ENCODE measurements at places on chromosomes 6 and 20.

- DNase-seq, result peak; percentile 12
These were observed 81.0 kb downstream of the NDUFAF5 start for GRCh38 chr20:13865791-13866351.

DNA sequence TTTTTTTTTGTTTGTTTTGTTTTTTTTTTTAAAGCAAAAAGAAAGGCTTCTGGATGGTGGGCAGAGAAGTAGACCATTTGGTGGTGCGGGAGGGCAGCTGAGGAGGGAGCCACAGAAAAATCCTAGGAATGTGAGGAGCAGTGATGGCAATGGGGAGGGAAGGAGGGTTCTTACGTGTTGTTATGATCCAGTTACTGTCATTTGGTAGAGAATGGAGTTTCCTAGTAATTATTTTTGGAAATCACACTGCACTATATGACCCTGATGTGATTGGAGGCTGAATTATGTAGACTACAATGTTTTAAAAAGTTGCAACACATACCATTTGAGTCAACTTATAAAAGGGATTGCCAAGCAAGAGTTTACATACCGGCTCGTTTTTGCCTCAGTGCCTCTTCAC, 22.1 kb downstream of the ADGRF5 start:
- DNase-seq, result peak; percentile 10

DNA sequence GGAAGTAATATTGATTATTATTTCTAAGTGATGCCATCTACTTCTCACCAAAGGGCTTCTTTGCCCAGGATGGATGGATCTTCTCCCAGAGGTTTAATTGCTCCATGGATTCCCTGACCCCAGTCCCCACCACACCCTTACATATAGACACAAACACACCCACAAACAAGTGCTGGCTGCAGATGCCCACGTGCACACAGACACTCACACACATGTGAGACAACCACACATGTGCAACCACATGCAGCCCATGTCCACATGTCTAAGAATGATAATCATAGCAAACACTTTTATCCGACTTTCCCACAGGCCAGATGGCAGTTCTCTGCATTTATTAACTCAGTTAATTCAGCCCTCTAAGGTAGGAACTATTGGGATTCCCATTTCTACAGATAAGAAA, 44.2 kb downstream of the MAFB start:
- DNase-seq, result no peak

GRCh38 chr6:126524811-126525326, 185.0 kb downstream of the CENPW start:
- no peak for DNase-seq

- peak; percentile 21 for DNase-seq
These were observed 28.0 kb downstream of the RREB1 start for GRCh38 chr6:7135755-7136154.

DNA sequence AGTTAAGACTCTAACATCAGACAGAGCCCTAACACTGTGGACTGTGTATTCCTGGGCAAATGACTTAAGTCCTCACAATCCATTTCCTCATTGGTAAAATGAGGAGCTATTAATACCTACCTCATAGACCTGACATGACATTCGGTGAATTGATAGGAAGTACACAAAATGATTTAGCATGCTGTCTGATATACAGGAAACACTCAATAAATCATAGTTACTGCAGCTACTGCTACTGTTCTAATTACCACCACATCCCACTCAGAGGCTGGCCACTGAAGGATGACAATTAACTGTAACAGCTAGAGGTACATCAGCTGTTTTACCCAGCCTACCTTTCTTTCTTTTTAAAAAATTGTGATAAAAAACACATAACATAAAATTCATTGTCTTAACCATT, 87.7 kb downstream of the PLCG1 start:
- DNase-seq, result no peak

GRCh38 chr6:83985308-83985713, 48.3 kb upstream of the MRAP2 start:
- DNase-seq, result no peak

GRCh38 chr6:140897804-140898573, 1234.7 kb upstream of the GJE1 start:
- peak; percentile 56 for DNase-seq

DNA sequence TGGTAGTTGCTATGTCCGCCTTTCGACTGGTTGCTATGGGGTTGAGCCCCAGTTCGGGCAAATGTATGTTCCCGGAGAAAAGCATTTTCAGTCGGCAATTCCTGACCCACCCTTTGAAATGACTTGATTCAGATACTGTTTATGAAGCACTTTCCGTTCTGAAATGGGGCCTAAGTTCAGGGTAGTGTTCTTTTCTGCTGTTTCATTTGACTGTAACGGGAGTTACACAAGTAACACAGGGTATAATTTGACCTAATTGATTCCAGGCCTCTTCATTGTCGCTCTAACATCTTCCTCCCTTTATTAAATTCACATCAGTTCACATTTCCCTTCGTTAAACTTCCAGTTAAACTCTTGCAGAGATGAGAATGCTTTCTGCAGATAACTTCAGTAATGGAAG, 85.5 kb downstream of the BMP6 start:
- no peak for DNase-seq

- DNase-seq, result no peak
These were observed 2.1 kb downstream of the SLC17A4 start for GRCh38 chr6:25756382-25757363.

DNA sequence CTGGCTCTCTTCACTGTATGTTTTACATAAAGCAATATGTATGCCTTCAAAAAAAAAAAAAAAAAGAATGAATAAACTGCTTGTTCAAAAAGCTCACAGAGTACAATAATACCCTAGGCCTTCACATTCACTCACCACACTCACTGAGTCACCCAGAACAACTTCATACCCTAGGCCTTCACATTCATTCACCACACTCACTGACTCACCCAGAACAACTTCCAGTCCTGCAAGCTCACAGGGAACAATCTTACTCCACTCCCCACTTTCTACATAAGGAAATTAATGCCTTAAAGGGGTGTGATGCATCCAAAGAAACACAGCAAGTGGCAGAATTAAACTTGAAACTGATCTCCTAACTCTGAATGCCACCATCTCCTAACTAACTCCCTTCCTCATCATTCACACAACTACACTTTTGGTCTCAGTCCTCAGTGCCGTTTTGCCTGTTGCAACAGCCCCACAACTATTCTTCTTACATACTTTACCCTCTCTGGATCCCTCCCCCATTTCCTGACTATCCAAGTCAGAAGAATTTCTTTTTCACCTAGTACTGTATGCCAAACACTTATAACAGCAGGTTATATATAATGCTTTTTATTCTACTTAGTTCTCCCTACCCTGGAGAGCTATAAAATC, 34.2 kb downstream of the NHSL1 start:
- peak; percentile 99 for DNase-seq

- no peak for DNase-seq
These were observed 14.6 kb downstream of the SAYSD1 start for GRCh38 chr6:39100358-39100757.

DNA sequence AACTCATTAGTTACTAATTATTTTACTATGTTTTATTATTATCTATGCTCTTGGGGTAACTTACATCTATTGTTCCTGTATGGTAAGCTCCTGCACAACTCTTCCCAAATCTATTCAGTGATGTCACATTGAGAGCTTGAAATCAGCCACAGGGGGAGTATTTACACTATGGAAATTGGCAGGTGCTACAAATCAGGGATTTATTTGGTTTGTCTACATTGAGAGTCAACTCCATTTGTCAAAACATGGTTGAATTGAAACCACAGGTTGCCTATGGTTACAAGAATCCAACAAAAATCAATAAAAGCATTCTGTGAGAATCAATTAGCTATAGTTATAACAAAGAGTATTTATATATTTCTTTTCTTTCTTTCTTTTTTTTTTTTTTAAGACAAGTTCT, 3.9 kb upstream of the FITM2 start:
- no peak for DNase-seq

DNA sequence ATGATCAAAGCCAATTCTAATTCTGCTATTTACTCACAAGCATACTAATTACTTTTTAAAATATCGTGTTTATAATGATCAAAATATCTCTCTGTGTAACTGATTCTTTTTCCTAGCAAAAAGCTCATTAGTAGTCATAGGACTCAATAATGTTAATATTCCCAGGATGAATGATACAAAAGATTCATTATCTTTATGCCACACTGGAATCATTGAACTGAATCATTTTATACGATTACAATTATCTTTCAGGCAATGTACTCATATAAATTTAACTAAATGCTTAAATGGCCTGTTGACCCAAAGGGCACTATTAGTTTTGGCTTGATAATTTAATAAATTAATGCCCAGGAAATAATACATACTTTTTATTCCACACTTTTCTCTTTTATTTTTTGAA, 96.3 kb downstream of the EYS start:
- DNase-seq, result no peak

DNA sequence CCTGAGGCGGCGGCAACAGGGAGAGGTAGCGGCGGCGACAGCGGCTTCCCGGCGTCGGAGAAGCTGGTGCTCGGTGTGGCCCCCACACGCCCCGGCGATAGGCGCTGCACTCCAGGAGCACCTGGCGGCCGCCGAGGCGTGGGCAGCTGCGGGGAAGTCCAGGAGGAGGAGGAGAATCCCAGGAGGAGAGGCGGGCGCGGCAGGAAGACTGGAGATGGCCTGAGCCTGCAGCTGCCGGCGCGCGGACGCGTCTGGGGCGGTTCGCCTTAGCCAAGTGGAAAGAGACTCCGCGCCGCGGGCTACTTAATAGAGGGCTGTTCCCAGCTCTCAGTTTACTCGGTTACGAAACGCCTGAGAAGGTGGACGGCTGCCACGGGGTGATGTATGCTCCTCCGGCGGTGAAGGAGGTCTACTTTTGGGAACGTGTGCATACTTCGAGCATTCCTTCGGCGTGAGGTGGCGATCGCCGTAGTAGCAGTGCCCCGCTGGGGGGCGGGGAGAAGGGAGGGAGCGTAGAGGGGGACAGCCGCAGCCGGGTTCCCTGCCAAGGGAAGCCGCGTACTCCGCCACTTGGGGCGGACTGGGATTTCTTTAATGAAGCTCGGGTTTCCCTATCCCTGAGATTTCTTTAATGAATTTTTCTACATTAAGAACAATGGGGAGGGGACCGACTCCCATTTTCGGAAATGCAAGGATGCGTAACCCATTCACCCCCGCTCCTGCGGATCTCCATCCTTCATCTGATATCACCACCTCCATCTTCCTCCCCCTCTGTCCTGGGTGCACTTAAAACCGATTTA, at the start of gene COL12A1:
TSS of gene COL12A1 (minus strand) at position 278 of the 800 bp plus-strand sequence. CDS start 3,261 bp downstream, outside the sequence.
- peak; percentile 99 for DNase-seq

DNA sequence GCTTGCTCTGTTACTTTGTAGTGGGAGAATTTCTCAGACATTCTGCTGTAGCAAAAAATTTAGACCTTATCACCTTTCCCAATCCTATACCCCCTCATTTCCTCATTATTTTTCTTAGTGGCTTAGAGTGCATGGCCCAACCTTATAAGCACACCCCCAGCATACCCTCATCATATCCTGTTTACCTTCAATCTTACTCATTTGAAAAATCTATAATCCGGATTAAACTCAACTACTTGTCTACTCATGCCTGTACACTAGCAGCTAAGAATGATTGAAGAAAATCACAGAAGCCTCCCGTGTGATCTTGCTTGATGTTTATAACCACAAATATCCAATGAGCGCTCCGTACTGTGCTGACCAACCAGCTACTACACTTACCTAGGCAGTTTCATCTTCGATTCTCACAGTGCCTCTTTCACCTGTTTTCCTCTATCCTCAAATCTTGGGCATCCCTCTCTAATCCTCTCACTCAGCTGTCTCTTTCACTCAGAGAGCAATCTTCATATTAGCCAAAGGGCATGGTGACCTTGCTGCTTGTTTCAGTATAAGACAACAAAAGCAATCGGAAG, 36.6 kb downstream of the AIG1 start:
- DNase-seq, result no peak

- no peak for DNase-seq
These were observed 22.8 kb downstream of the BMP7 start for GRCh38 chr20:57243480-57244220.

DNA sequence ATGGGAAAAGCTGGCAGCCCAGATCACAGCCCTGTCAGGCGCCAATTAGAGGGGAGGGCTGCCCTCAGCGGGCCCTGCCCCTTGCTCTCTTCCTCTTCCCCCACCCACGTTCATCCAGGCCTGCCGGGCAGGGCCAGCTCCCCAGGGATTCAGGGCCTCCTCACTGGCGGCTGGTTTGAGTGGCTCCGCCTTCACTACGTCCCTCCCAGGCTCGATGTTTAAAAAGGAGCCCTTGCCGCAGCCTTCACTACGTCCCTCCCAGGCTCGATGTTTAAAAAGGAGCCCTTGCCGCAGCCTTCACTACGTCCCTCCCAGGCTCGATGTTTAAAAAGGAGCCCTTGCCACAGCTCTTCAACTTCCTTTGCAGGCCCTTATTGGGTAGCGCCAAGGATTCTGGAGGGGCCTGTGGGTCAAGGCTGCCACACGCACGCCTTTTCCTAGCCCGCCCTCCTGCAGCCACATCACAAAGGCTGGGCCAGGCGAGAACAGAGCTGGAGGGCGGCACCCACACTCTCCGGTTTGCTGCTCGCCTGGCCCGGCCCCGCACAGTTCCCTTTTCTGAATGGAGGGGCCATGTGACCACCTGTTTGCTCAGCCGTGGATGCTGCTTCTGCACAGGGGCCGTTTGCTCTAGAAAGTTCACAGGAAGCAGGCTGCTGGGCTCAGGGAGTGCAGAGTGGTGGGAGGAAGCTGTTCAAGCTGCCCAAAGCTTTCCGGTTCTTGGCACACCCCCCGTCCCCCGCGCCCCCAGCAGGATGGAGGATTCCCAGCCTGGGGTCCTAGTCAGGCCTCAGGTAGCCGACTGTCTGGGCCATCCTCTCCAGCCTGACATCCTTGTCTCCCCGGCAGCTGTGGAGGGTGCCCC, 1.6 kb downstream of the SLC17A9 start:
- DNase-seq, result no peak

DNA sequence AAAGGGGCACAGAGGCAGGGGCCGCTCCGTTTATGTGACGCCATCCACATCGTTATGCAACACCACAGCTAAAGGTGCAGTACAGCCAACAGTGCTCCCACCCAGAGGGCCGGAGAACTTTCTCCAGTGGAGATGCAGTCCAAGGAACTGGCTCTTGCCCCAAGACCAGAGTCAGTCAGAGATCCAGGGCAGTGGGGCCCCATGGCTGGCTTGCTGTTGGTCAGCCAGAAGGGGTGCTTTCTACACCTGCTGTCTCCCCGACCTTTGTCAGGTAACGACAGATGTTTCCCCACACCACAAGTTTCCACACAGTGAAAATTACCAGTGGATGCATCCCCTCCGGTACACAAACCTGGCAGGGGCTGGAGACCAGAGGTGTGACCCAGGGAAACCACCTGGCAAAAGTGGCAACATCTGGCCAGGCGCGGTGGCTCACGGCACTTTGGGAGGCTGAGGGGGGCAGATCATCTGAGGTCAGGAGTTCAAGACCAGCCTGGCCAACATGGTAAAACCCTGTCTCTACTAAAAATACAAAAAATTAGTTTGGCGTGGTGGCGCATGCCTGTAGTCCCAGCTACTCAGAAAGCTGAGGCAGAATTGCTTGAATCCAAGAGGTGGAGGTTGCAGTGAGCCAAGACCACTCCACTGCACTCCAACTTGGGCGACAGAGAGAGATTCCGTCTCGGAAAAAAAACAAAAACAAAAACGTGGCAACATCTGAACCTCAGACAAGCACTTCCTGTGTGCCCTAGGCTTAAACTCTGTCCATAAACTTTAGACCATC, 34.9 kb downstream of the UBE2V1 start:
- no peak for DNase-seq

Measured in M059J (cell line).